ENCODE measurements at places on chromosomes 12 and 14.

GRCh38 chr14:74647678-74648461, 35.8 kb upstream of the LTBP2 start:
- no peak for DNase-seq

GRCh38 chr14:55059333-55059732, 7.9 kb downstream of the MAPK1IP1L start:
- no peak for DNase-seq

- DNase-seq = no peak
Measured at GRCh38 chr12:98973395-98973794, 328.3 kb downstream of the APAF1 start.

GRCh38 chr12:95002754-95003153, 743 bp downstream of the NDUFA12 start:
- no peak for DNase-seq

GRCh38 chr12:80472911-80473500, 29.0 kb downstream of the PTPRQ start:
- DNase-seq = no peak

DNA sequence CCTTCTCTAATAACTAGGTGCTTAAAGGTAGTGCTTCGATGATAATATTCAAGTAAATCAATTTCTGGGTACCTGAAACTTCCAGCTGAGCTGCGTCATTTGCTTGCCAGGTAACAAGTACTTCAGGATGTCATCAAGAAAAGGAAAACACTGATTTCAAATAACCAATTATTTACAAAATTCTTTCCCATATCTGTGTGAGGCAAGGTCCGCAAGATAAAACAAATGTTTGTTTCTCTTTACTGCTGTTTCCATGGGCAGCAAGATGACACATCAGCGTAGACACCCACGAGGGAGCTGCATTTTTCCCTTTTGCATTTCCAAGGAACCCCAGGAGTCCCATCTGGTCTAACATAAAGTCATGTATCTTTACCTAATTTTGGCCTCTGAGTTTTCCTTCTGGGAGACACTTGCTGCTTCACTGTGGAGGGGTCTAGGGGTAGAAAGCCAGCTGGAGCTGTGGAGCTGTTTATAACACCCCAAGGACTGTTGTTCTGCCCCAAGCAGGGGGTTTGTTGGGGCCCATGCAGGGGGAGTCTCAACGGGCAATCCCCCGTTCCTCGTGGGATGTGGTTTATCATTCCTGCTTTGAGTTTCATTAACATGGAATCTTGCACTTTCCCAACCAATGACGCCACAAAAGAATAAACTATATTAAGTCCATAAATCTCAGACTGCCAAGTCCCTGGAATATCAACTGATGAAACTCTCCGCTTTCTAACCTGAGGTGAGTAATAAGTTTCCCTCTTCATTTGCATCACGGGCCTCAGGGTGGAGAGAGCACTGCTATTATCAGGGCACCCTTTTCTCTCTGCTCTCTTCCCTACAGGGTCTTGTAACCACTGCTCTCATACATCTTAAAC, 112.8 kb upstream of the PELI2 start:
- DNase-seq = no peak

DNA sequence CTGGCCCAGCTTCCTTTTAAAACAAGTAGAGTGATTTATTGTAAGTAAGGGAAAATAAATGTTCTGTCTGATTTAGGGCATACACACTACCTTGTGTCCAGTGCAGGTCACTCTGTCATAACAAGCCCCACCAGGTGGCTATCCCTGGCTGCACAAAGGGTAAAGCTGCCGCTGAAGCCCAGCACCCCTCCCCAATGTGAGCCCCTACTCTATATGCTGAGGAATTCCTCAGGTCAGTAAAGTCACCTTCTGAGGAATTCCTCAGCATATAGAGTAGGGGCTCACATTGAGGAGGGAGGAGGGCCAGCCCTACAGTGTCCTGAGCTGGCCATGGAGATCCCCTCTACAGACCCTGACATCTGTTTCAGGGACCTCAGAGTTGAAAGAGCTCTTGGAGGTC, 67.2 kb downstream of the TBC1D30 start:
- no peak for DNase-seq

- DNase-seq = no peak
Measured at GRCh38 chr14:73760598-73761586, 46.7 kb upstream of the PNMA1 start.

All from activated T-helper 1 cell treated with anti-CD3 and anti-CD28 coated beads, Interleukin-2, amount 50 U/mL, for 16 hours (primary cell).